ENCODE measurements at places on chromosomes 5 and 9.
A peak's percentile ranks its signal among the peaks of the same experiment; 100 is the strongest.

DNA sequence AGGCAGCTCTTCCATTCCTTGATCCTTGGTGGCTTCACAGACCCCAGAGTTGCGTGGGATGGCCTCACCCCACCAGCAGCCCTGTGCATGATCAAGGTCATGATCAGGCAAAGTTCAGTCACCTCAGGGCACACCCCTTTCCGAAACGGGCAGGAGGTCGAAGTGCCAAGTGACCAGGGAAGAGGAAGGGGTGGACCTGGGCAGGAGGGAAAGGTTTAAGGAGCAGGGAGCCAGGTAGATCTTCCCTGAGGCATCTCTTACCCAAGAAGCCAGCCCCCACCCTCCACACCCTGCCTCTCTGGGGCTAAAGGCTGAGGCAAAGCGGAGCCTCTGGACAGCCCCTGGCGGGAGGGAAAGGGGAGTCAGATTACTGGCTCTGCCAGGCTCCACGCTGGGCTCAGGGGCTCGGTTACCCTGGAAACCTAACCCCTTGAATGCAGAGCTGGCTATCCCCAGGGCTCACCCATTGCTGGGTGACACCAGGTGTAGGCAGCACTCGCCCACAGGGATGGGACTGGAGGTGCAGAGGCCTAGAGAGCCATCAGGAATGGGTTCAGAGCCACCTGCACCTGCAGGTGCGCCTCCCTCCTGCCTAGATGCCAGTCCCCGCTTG, 3.6 kb downstream of the MGAT4B start:
- no peak for DNase-seq

GRCh38 chr5:126615286-126615685, 14.5 kb downstream of the PHAX start:
- DNase-seq = no peak

GRCh38 chr9:127612939-127613582, 984 bp downstream of the STXBP1 start:
- no peak for DNase-seq

DNA sequence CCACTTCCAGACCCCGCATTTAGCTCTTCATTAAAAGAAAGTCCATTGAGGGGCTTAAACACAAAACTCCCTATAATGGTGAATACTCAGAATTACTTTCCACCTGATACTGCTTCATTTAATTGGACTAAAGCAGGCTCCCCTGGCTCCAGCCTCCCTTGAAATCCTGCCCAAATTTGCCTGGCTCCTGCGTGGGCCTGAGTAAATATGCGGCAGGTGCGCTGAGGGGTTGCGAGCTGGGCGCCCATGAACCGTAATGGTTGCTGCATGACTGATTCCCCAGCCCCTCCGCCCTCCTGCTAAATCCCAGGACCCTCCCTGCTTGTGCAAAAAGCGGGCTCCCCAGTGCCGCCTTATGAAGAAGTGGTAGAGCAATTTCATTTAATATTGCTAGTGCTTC, 639.7 kb downstream of the BNC2 start:
- DNase-seq = no peak

DNA sequence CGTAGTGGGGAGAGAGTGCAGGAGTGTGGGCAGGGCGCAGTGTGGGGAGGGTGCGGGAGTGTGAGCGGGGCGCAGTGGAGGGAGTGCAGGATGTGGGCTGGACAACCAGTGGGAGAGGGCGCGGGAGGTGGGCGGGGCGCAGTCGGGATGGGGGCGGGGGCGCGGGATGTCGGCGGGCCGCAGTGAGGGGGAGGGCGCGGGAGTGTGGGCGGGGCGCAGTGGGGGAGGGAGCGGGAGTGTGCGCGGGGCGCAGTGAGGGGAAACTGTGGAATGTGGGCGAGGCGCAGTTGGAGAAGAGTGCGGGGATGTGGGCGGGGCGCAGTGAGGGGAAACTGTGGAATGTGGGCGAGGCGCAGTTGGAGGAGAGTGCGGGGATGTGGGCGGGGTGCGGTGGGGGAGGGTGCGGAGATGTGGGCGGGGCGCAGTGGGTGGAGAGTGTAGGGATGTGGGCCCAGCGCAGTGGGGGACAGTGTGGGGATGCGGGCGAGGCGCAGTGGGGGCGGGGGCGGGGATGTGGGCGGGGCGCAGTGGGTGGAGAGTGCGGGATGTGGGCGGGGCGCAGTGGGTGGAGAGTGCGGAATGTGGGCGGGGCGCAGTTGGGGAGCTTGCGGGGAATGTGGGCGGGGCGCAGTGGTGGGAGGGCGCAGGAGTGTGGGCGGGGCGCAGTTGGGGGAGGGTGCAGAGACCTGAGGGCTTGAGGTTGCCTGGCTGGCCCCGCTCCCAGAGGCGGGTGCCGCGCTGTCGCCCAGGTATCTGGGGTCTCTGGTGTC, at the start of gene NXNL2:
TSS of gene NXNL2 (plus strand) at position 723 of the 770 bp plus-strand sequence. CDS start 257 bp downstream, outside the sequence.
- no peak for DNase-seq

- DNase-seq = no peak
These were observed 286.4 kb downstream of the FANCC start for GRCh38 chr9:95030920-95031642.

DNA sequence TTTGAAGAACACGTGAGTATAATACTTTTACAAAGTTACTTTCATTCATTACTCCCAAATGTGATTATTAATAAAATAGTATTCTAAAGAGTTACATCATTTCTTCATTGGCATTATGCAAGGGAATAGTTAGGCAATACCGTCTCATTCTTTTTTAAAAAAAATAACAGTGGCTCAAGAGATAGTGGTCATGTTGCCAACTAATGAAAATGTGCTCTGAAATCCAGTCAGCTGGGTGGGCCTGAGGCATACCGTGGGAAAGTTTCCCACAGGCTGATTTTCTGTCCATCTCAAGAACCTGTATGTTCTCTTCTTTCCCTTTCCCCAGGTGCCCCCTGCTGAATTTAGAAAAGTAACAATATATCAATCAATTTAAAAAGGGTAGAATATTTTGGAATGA, 40.8 kb upstream of the ROPN1L start:
- DNase-seq = no peak

- no peak for DNase-seq
These were observed 62.3 kb downstream of the GTF3C4 start for GRCh38 chr9:132732326-132733259.

DNA sequence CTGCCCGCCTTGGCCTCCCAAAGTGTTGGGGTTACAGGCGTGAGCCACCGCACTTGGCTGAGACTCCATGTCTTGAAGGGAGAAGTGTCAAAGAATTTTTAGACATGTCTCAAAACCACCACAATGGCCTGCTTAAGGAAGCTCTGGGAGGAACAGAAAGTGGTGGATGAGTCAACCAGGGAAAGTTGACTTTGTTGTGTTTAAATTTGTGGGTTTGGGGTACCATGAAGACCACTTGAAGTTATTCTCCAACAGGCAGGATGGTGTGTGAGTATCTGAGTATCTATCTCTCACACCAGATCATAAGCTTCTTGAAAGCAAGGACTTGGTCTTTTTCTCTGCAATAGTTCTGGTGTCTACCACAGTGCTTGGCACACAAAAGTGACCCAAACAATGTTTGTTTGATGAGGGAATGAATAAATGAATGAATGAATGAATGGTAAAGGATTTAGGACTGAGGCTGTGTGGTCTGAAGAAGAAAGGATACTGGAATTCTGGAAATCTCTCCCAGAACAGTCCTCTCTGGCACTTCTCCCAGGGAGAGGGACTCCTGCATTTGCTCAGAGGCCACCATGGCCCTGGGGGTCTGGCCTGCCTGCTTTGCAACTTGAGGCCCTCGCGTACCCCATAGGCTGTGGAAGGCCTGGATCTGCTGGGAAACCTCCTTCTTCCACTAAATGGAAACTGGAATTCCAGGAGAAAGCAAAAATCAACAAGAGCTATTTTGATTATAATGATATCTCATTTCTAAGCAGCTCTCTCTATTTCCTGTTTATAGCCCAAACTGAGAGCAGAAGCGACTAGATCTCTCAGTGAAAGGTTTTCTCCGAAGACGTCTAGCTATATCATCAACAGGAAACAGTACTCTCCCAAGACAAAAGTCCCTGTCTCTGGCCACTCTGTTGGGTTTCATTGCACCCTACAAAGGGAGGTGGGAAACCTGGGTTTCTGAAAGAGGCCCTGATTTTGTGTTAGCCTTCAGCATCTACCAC, 187.9 kb downstream of the PALM2AKAP2 start:
- DNase-seq = no peak

- no peak for DNase-seq
These were observed 615.8 kb downstream of the BNC2 start for GRCh38 chr9:16254674-16255073.

DNA sequence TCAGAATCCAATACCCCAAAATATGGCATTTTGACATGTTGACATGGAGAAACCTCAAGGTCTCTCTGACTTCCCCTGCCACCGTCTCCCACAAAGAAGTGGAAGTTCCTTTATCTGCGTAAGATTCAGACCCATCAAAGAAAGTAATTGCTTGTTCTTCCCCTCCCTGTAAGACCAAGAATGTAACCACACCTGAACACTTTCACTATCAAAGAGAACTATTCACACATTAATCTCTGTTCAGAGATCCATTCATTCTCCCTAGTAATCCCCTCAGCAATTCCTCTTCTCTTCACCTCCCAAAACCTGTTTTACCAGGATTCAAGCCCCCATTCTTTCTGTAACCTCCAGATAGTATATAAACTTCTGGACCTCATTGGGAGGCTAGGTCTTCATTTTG, 4.1 kb upstream of the SLC1A1 start:
- no peak for DNase-seq

GRCh38 chr5:24804221-24804681, 159.5 kb upstream of the CDH10 start:
- no peak for DNase-seq

GRCh38 chr9:4068914-4069313, 231.0 kb downstream of the GLIS3 start:
- DNase-seq = no peak

- no peak for DNase-seq
These were observed 67.8 kb downstream of the FGF1 start for GRCh38 chr5:142618130-142618523.

DNA sequence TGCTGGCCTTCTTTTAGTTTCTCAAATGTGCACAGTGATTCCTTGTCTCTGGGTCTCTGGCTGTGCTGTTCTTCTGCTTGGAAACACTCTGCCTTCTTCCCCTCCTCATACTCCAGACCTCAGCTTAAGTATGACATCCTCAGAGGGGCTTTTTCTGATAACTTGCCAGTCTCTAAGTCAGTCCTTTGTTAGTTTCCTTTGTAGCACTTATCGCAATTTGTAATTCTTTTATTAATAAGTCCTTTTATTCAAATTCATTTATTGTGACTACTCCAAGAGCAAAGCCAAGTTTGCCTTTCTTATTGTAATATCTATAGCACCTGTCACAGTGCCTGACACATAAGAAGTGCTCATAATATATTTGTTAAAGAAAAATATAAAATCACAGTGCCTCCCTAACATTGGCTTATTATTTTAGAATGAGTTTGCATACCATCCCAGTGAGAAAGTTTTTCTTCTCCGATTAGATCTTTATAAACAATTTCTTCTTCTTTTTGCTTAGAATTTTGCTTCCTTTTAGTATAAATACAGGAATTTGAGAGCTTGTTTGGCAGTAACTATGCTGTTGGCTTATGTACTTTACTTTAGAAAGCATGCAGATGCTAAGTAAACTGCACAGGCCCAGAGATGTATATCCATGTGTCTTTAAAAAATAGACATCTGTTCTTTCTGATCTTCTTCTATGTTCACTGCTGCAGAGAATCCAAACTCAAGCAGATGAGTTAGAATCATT, 198.0 kb downstream of the GAS1 start:
- no peak for DNase-seq

DNA sequence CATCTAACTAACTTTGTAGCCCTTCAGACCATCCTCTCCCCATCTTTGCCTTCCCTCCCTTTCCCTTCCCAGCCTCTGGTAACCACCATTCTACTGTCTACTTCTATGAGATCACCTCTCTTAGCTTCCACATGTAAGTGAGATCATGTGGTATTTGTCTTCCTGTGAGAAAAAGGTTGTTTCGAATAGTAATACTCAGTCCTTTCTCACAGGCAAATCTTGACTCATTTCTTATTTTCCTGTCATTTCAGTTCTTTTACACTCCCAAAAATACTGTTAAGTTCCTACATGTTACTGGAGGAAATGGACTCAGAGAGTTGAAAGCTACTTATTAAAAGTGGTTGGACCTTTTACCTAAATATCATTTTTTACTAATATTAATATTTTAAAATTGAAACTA, 82.1 kb downstream of the SLF1 start:
- no peak for DNase-seq

GRCh38 chr5:172575816-172576545, 65.1 kb upstream of the NEURL1B start:
- no peak for DNase-seq

DNA sequence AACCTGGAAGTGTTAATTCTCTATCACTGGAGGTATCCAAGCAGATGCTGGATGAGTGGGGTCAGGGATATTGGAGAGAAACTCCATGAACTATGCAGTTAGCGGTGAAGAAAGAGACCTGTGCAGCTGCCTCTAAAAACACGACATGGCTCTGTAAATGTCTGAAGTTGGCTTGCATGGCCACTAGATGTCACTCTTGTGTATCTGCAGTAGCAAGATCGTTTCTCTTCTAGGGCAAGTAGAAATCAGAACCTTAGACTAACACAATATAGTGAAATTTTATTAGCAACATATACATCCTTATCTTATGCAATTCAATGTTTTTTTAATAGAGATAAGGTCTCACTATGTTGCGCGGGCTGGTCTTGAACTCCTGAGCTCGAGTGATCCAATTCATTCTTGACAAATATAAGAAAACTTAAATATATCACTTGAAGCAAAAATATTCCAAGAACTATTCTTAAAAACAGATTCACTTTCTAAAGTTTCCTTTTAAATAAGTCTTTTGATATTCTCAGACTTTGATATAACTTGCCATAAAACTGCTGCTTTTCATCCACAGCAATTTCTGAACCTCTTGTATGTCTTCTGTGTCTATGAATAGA, 2.9 kb downstream of the OR2S2 start:
- DNase-seq = peak; percentile 68

GRCh38 chr9:7546261-7546660, 253.3 kb downstream of the DMAC1 start:
- no peak for DNase-seq

DNA sequence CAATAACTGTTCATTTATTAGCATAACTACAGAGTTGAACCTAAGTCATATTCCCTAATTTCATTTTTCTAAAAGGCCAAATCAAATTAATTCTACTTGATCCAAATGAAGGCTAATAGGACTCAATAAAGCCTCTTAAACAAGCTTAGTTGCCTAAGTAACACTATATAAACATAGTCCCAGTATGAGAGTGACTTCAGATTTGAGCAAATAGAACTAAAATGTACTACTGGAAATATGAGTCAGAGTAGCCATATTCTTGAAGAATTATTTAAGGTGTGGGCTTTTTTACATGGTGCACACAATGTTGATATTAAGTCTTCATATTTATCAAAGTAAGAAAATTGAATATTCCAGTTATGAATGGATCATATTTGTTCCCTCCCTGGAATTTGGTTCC, 872.3 kb downstream of the MAT2B start:
- no peak for DNase-seq

- DNase-seq = no peak
These were observed 19.0 kb upstream of the SPINK4 start for GRCh38 chr9:33220681-33221567.

DNA sequence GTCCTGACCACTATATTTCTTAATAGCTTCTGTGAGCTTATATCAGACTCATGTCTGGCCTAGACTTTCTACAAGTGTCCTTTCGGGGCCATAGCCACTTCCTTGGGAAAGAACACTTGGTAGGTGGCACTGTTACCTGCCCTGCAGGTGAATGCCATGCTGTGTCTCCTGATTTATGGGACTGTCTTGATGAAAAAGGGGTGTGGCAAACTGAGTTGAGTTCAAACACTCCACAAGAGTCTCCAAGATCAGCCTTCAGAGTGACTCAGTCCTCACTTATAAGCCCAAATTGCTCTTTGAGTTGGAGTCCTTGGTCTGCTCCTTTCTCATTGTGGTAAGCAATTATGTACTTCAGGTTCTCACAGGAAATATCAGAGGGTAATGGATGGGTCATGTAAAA, 9.9 kb upstream of the ANKHD1 start:
- DNase-seq = no peak
